ENCODE measurements at places on chromosomes 5 and 9. TPM values are rescaled to one million over a fixed set of nuclear protein-coding genes. Genes with fewer than 3 reads are reported as not detected.

Gene CRB2
- total RNA-seq: 0.44 TPM

Gene BNC2
- total RNA-seq: 88.4 TPM

Gene IARS1
- 72.8 TPM for total RNA-seq

Gene ZBTB6
- 5.7 TPM for total RNA-seq

Gene DCTN3
- total RNA-seq: 87.5 TPM

Gene CDX1
- total RNA-seq: 0.22 TPM

Gene FBN2
- 6.3 TPM for total RNA-seq

Gene PCDHAC2
- 4.2 TPM for total RNA-seq

GRCh38 chr9:84439250-84439649 is 98.7 kb upstream of the SLC28A3 start:
- DNase-seq: no peak

DNA sequence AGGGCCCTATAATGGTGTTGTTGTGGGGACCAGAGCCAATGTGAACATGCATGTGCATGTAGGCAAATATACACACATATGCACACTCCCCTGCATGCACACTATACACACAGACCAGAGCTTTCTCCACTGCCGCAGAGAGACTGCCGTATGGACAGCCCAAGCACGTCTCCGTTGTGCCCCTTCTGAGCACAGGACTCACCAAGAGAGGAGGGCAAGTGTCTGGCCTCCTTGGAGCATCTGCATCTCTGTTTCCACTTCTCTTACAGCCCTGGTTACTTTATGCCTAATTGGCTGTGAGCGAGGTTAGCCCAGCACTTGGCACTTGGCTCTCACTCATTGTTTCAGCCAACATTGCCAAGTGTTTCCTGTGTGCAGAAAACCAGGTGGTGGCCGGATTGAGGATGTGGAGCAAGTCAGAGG is 30.4 kb downstream of the CSF2 start:
- DNase-seq: no peak

DNA sequence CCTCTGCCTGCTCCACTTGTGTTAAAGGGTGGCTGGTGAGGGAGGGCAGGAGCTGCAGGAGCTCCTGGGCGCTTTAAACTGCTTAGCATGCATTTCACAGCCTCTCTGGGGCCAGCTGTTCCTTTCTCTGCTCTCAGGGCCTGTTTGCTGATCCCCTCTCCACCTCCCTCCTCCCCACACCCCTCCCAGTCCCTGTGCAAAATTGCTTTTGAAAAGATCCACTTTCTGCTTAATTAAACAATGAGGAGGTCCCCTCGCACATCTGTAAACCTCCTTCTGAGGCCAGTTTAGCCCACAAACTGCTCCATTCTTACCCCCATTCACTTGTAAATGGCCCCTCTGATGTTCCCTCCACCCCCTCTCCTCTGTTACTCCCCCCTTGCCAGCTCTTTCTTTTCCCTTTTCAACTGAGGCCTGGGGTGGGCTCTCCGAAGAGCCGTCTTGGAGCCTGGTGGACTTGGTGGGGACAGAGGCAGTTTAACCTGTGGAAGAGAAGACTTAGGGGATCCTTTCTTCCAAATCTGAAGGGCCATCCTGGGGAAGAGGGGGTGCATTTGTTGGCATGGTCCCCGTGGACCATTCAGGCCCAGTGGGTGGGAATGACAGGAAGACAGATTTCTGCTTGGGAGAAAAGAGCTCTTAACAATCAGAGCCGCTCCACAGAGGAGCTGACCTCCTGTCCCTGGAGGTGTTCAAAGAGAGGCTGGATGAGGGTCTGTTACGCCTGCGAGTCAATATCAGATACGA is 12.0 kb downstream of the URM1 start:
- no peak for DNase-seq

DNA sequence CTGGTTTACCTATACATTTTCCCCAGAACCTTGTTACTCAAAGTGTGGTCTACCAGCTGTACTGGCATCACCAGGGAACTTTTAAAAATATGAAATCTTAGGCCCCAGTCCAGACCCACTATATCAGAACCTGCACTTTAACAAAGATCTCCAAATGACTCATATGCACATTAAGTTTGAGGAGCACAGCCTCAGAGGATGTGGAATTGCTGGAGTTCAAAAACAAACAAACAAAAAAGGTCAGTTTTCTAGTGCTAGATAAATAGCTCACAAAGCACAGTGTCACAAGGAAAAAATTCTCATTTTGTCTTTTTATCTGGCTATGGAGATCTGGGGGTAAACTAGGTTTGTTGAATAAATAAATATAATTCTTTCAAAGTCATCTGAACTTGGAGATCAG is 68.9 kb upstream of the ANKRD55 start:
- DNase-seq: no peak

- DNase-seq: no peak
Measured at GRCh38 chr5:41097642-41098041, 26.5 kb upstream of the MROH2B start.

DNA sequence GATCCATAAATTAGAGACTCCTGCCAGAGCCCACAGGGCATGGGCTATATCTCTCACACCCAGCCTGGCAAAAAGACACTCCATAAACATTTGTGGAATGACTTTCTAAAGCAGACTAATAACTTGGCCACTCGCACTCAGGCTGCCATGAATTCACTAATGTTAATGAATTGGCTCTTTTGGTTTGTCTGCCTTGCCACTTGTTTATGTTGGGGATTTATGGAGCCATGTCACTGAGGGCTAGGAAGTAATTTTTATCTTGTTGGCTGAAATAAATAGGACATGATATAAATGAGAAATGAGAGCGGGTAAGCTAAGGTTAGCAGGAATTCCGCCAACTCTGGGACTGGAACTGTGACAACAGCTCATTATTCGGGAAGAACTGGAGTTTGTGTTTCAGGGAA is 55.2 kb downstream of the DROSHA start:
- no peak for DNase-seq

GRCh38 chr9:76342858-76343257 is 51.4 kb downstream of the RFK start:
- DNase-seq: no peak

DNA sequence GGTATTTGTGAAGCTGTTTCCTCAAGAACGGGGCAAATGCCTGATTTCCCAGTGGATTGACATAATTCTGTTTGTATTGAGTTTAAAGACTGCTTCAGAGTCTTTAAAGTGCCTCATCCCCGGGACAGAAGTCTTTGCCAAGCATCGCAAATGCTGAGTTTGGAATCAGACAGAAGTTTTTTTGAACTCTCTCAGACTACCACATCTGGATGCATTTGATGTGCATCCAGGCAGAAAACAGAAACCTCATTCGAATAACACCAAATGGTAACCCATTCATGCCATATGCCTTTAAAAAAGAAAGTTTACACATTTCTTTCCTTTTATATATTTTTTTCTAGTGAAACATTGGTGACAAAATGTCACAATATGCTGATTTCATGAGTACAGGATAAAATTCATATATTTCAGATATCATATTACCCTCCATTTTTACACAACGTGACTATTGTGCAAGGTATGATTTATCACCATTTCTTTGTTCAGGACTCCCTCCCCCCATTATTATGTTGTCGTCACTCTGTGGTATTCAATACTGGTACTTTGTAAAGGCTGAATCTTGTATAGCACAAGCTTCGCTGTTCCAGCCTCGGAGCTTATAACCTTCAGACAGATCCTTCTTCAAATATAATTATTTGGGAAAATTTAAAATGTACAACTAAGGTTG is 91.1 kb downstream of the ZNF608 start:
- DNase-seq: no peak

- DNase-seq: no peak
Measured at GRCh38 chr9:136624184-136624951, 38.3 kb upstream of the EGFL7 start.

- no peak for DNase-seq
Measured at GRCh38 chr9:127979333-127980059, 1.3 kb downstream of the EEIG1 start.

DNA sequence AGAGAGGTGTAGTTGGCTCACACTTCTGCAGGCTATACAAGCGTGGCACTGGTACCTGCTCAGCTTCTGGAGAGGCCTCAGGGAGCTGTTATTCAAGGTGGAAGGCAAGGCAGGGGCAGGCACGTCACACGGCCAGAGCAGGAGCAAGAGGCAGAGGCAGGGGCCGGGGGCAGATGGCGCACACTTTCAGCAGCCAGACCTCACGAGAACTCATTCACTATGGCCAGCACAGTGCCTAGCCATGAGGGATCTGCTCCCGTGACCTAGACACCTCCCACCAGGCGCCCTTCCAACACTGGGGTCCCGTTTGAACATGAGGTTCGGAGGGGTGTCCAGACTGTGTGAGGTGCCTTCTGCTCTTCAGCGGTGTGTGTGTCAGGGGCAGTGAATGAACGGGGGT is 71.0 kb upstream of the FCN1 start:
- no peak for DNase-seq

GRCh38 chr9:6889868-6890267 is 132.1 kb downstream of the KDM4C start:
- DNase-seq: no peak

GRCh38 chr9:10112070-10112469 is 500.7 kb downstream of the PTPRD start:
- no peak for DNase-seq

DNA sequence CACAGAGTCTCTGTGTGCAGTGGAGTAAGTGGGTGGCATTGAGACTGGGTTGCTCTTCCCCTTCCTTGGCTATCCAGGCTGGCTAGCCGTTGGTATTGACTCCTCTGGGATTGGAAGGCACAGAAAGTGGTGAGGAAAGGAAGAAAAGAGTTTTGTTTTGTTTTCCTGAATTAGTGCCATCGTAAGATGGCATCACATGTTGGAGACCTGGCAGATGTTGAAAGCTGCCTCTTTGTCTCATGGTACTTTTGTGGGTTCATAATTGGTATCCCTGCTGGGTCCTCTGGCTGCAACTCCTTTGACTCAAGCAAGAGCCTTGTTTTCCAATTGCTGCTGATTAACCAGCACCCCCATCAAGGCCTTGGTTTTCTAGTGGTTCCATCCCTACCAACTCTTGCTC is 293.8 kb downstream of the PDE4D start:
- no peak for DNase-seq

DNA sequence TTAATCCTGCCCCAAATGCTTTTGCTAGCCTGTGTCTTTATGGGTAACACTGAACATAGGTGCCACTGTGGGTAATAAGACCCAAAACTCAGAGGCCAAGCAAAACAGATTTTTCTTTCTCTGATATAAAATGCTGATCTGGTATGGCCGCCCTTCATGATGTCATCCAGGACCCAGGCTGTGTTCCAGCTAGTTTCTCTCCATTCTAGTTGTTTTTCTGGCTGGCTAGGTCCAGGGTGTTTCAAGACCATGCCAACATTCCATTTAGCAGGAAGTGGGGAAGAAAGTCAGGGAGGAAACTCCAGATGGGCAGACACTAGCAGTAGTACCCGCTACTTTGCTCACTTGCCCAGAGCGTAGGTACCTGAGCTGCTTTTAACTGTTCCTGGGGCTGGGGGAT is 183.9 kb upstream of the OTULINL start:
- no peak for DNase-seq

- DNase-seq: no peak
Measured at GRCh38 chr9:127711831-127712274, 3.6 kb downstream of the PTRH1 start.

GRCh38 chr5:90097082-90097477 is 312.5 kb downstream of the CETN3 start:
- no peak for DNase-seq

DNA sequence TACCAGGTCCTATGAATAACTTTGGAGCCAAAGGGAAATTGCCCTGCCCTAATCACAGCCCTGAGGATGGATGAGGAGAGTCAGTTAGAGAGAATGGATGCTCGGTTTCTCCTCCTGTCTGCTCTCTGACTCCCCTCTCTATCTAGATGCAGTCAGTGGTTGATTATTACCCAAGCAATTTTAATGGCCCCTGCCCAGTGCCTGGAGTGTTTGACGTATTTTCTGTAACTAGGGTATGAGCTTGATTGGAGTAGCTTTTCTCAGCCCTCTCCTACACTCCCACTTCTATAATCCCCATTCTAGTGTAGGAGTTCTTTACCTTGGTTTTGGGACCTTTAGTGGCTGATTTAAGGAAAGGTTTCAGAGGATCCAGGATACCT is 60.4 kb downstream of the DOCK2 start:
- DNase-seq: no peak

DNA sequence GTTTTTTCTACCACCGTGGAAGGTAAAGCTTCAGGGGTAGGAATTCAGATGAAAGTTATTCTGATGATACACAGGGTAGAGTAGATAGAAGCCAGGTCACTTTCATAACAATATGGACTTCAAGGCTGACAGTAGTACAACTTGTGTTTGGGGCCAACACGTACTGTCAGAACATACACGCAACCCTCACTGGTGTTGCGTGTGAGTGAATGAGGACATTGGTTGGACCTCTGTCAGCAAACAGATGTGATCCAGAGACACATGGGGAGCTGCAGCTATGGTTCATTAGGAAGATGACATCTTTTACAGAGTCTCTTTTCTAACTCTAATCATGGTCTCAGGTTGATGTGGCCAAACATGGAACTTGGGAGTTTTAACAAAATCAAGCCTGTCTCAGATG is 70.1 kb upstream of the MOCS2 start:
- DNase-seq: no peak

DNA sequence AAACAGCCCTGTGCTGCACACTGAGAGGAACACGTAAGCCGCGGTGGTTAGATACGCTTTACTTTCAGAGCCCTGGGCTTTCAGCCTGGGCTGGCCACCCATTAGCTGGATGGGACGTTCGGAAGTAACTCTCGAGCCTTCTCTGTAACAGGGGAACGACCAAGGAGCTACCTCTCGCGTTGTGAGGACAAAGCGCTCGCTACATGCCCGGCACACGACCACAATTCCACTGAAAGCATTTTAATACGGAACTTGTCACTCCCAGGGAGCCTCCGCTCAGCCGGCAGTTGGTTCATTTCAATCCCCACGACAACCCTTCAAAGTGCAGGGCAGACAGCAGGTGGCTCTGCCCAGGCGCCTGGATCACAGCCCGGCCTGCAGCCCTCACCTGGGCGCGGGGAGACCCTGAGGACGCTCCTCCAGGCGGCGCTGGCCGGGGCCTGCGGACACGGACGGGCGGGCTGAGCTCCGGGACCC is 368 bp downstream of the SURF1 start:
- no peak for DNase-seq

DNA sequence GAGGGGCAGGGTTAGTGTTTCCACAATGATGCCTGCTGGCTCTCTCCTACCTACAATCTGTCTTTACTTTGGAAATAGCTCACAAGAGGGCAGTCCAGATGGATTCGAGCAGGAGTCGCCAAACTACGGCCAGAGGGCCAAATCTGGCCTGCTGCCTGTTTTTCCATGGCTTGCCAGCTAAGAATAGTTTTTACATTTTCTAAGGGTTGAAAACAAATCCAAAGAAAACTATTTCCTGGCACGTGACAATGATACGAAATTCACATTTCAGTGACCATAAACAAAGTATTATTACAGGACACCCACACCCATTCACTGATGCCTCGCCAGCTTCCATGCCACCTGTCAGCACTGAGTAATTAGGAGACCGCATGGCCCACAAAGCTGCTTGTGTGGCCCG is 162.9 kb upstream of the WWC1 start:
- DNase-seq: no peak

DNA sequence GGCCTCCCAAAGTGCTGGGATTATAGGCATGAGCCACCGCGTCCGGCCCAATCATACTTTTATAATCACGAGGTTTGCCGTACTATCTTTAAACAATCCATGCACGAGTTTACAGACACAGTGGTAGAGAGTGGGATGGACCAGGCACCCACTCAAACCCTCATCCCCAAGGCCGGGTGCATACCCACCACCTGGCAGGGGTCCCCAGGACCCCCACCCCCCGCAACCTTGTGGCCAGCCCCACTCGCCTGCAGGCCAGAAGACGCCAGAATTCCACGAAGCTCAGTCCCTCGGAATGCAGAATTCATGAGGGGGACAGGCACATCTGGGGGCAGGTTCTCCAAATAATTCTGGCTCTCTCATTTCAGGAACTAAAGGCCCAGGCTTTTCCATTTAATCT is 17.1 kb downstream of the NACC2 start:
- no peak for DNase-seq
